NCI-H69 (cell line): ENCODE measurements at places on chromosomes 2 and 18.

DNA sequence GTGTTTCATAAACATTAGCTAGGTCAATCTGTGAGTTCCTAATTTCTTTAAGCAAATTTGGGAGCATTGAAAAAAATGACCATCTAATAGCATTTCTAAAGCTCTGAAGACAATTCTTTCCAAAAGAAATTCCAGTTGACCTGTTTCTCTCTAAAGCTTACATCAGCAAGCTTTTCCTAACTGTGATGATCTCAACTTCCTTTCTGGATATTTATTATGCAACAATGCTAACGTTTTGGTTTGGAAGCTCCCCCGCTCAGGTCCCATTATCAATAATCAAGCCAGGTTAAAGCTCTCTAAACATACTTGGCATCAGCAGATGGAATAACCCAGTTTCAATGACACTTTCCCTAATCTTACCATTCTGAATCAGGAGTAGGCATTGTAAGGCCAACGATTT, 196.3 kb upstream of the TANK start:
- no peak for DNase-seq

DNA sequence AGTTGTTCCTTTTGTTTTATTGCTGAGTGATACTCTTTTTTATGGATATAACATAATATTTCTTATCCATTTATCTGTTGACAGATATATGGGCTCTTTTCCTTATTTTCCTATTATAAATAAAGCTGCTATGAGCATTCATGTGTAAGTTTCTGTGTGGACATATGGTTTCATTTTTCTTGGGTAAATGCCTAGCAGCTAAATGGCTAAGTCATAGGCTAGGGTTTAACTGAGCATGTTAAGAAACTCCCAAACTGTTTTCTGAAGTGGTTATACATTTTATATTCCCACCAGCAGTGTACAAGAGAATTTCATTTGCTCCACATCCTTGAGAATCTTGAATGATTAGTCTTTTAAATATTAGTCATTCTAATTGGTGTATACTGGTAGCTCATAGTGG, 786.6 kb upstream of the CDH2 start:
- DNase-seq, result peak; percentile 20

DNA sequence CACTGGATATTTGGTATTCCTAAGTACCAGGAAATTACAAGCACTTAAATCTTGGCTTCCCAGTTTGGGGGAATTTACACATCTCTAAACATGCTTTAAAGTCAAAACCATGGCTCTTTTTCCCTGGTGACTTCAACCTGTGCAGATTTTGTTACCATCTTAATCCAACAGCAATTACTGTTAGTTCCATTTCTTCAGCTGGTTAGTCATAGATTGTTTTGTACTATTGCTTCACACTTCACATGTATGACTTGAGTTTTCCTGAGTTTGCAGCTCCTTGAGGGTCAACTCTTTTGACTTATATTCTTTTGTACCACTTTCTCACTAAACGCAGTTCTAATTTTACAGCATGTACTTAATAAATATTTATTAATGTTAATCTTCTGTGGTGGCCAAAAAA, 203.4 kb upstream of the RND3 start:
- DNase-seq, result no peak

GRCh38 chr18:74840492-74841167, 243.0 kb downstream of the ZNF407 start:
- peak; percentile 70 for DNase-seq

DNA sequence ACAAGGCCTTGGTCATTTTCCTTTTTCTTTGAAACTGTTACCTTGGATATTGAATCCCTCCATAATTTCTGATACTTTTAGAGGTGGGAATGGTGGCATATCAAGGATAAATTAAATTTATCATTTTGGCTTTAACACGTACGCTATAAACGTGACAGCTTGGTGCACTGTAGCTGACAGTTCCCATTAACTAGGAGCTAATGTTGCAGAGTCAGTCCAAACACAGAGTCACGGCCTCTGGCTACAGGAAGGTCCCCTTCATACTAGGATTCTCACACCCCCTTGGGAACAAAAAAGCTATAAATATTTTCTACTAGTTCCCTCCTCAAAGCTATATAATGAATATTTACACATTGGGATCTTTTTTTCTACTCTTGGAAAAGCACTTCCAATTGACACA, 17.7 kb upstream of the ERBB4 start:
- DNase-seq, result peak; percentile 51

DNA sequence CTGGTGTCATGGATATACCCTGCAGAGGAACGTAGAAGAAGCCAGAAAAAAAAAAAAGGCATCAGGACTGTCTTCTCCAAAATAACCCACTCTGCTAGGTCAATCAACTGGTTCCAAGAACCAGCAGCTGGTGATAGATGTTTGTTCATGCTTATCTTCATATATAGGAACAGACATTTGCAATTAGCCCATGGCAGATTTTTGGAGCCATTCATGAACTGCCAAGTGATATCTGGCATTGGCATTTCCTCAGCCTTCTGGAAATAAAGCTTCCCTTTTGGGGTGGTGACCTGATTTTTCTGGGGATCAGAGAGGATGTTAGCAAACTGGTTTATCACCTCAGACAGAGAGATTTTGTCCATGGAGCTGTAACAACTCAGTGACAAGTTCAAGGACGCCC, 234.9 kb downstream of the OSR1 start:
- no peak for DNase-seq

DNA sequence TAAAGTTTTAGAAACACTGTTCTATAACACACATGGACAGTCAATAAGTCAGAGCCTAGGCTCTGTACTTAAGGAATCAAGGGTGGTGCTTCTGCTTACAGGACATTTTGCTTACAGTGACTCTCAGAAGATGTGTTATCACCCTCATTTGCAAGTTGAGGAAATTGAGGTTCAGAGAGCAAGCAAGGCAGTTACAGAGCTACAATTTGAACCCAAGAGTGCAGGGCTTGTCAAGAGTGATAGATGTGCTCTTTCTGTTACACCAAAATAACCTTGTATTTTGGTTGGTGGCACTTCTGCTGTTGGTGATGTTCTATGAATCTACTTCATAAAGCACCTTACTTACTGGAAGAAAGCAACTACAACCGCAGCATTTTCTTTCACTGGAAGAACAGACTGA, 170.2 kb downstream of the THADA start:
- DNase-seq, result no peak

- no peak for DNase-seq
Measured at GRCh38 chr2:232309592-232309991, 69.0 kb upstream of the ALPP start.

DNA sequence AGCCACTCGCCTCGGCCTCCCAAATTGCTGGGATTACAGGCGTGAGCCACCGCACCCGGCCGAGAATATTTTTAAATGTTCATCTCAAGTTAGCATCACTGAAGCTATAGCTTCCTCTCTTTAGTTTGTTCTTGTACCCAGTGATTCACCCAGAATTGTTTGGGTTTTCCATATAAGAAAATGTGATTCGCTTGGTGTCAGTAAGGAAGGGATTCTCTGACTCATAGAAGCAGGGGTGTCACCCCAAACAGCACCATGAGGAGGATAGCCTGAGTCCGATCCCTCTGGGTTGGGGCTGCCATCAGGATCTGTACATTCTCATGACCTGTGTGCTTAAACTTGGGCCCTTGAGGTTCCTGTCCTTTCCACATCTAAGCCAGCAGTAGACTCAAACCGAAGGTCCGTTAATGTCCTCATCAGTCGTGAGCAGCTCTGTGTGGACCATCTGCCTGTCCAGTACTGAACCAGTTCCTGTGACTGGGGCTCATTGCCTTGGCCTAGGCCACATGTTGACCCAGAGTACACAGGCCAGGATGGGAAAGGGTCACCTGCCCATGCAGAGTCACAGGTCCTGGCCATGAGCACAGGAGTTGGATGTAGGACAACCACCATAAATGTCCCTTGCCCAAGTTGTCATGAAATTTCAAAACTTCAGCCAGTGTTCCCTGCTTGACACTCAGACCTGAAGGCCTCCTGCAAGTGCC, 311.9 kb downstream of the GBX2 start:
- DNase-seq, result no peak

DNA sequence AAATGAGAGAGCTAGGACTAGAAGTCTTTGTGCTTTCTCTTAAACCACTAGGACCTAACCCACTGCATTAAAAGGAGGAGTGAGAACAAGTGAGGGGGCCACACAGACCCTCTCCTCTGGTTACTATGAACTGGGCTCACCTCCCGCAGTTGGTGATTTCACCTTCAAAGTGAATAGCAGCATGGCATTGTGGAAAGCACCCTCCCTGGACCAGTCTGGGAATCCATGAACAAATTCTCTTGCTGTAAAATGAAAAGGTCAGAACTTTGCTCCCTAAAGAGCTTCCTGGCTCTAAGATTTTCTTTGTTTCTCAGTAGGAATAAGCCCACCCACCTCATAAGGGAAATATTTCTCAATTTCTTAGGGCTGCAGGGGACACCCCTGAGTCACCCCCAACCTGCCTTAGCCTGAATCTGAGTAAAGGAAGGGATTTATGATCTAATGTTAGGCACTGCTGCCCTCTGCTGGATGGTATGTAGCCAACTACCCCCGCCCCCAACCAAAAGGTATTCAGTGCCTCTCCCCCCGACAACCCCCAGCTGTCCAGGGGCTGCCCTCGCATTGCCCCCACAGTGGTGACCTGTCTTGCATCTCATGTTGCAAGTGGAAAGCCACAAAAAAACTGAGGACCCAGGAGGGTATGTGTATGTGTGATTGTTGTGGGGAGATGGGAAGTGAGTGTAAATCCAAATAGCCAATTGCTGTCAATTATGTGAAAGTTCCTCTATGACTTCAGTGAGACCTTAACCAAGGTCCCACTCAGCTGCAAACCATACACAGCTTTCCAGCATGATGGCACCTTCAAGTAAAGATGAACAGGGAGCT, 230.9 kb upstream of the SLC14A2 start:
- DNase-seq, result peak; percentile 87

DNA sequence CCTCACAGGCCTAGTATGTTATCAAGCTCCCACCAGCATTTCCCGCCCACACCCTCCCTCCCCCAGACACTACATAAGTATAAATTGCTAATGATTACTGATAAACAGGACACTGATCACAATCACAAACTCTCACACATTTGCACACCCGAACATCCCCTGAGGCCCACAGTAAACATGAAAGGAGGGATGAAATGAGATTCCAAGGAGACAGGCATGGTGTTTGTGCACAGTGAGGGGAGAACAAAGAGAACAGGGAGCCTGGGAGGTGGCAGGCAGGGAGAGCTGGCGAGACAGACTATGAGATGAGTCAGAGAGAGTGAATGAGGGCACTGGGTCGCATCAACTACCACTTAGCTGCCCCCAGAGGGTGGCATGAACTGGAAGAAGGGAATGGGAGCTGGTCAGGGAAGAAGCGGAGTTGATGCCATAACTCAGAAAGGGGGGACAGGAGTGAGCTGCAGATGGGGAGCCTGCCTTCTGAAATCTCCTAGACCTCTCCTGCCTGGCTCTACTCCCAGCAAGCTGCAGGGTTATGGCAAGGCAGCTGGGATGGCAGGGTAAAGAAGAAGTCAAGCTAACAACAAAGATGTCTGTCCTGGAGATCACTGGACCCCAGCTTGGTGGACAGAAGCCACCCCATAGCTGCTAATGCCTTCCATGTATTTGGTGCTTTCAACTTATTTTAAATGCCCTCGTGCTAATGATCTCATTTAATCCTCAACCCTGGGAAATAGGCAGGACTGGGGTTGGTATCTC, 5.1 kb downstream of the KIF3C start:
- peak; percentile 54 for DNase-seq

DNA sequence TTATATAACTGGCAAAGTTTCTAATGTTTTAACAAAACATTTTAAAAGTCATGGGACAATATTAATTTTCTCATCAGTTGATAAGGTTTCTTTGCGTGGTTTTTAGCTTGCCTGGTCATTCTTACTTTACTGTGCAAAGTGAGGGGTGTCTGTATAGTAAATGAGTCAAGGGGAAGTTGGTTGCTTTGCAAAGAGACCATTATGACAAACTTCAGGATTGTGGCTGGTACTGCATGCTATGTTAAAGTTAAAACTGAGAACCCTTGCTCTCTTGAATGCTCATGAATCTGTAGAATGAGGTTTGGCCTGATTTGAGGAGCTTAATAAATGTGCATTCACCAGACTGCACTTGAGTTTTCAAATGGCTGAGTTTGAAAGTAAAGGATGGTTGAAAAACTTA, 47.0 kb downstream of the COL4A4 start:
- no peak for DNase-seq

GRCh38 chr2:27954771-27955383, 64.3 kb downstream of the BABAM2 start:
- peak; percentile 74 for DNase-seq

DNA sequence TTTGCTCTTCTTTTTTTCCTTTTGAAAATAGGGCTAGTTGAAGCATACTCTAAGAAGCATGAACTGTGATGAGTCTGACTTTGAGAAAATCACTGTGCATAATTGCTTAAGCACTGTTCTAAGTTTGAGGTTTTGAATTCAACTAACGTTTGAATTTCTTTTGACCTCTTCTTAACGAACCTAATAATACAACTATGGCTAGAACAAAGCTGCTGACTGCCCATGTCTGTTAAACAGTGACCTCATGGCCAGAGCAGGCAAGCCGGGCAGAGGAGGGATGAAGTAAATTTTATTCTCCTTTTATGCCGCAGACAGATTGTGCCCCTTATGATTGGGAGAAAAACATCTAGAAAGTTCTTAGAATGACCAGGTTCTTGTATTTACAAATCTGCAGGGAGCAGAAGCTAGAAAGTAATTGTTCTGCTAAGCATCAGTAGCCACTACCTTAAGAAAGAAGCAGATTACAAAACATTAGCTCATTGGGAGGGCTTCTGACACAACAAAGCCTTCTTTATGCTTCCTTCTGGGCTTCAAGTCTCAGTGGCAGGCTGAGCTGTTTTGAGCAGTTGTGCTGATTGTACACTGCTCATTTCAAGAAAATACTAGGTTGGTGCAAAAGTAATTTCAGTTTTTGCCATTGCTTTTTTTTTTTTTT, 97.8 kb upstream of the RASGRP3 start:
- no peak for DNase-seq

GRCh38 chr2:96550787-96551604, 14.4 kb downstream of the ARID5A start:
- no peak for DNase-seq

DNA sequence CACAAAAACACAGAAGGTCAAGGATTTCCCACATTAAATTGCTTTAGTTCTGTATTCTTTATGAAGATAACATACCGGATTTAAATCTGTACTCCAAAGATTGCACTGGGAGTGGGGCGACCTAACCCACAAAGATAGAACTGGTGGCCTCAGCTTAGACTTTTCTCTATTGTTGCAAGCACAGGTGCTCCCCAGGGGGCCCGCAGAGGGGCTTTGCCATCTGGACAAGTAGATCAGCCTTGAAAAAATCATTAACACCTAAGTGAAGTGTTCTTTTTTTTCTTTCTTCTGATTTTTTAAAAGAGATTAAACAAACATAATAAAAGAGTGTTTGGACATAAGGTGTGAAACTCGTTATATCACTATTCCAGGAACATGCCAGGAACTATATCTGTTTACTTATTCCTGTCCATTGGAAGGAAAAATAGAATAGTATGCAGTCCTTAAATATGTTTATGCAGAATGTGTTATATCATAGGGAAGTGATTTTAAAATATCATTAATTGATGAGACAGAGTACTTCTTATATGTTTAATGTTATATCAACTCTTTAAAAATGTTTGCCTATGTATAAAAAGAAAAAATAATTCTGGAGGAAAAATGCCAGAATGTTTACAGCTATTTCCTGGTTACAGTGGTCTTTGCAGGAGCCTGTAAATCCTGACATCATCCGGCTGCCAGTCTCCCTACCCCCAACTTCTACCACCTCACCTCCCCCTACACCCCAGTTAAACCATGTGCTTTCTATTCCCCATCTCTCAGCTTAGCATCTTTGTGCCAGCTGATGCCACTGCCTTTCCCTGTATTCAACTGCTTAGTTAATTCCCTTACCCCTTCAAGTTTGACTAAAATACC, 679.2 kb downstream of the CNTNAP5 start:
- DNase-seq, result no peak
